Heart right ventricle (tissue), 16 donors: ENCODE measurements at places on chromosomes 1 and 21.

DNA sequence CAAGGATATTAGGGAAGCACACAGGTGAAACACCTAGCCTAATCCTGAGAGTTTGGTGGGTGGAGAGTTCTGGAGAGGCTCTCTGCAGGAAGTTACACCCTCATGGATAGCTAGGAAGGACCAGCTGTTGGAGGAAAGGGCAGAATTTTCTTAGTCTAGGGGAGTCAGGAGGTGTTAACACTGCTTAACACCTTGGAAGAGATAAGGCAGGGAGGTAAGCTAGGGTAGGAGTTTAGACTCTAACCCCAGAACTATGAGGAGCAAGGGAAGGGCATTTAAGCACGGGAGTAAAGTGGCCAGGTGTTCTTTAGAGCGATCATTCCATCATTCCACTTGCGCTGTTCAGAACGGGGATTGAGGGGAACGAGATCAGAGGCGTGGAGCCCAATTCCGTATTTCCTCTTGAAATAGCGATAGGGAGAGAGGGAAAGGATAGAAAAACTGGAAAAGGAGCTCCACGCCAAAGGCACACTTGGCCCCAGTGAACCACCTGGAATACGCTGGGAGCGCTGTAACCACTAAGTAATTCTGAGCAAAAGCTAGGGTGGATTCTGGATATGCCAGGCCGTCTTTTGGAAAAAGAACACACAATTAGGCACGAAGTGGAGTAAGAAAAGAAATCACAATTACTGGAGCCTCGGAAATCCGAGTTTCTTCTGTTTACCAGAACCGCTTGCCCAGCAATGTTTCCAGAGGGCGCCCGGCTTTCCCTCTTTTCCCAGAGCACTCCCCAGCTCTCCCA lies 1.5 kb upstream of the GPR137B start:
- no peak for DNase-seq

- no peak for DNase-seq
Measured at GRCh38 chr1:17586172-17586964, 46.9 kb downstream of the ARHGEF10L start.

GRCh38 chr1:167149793-167150491 lies 56.1 kb downstream of the STYXL2 start:
- DNase-seq = no peak

- no peak for DNase-seq
Measured at GRCh38 chr21:36756527-36756926, 57.6 kb downstream of the SIM2 start.

DNA sequence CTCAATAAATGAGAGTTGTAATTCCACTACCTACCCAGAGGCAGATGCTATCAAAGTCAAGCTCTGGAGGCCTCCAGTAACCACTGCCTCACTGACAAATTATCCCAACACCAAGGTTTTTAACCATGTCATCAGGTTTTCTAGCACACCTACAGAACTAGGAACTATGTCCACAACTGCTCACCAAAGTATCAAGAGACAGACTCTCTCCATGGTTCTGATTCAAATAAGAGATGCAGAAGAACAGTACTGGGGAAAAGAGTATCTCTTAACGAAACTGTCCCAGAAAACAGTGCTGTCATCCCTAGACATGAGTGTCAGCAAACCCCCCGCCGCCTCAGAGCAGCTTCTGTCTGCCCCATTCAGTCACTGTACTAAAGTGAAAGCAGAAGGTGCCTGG lies 301.7 kb downstream of the OMA1 start:
- DNase-seq = no peak

DNA sequence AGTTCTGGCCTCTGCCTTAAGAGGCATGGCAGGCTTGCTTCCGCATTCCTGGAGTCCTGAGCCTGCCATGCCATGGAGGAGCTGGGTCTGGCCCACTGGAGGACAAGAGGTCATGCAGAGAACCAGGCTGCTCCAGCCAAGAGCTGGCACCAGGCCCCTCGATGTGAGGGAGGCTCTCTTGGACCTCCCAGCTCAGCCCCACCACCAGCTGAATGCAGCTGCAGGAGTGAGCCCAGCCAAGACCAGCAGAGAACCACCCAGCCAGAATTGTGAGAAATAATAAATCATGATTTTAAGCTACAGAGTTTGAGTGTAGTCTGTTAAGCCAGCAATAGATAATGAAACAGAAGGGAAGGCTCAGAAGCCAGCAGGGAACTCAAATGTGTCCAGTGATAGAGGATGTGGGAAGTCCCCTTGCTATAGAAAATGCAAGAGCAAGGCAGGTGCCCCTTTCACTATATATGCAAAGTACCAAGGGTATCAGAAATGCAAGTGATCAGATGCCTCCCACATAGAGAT lies 118.4 kb downstream of the HIVEP3 start:
- peak; percentile 80 for DNase-seq

DNA sequence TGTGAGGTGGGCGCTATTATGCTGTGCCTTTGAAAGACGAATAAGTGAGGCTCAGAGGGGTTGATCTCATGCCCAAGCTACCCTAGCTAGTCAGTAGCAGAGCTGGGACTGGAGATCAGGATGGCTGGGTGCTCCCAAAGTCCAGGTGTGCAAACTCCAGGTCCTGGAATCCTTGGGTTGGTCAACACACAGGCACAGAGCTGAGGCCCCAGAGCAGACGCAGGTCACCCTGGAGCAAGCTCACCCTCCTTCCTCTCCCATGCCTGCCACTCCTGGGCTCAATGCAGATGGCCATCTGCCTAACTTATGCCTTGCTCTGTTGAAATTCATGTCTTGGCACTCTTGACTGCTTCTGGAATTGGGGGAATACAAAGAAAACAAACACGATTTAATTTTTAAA lies 587.2 kb downstream of the PTPRU start:
- DNase-seq = no peak

- DNase-seq = no peak
Measured at GRCh38 chr1:3717041-3717714, 35.1 kb upstream of the CCDC27 start.

DNA sequence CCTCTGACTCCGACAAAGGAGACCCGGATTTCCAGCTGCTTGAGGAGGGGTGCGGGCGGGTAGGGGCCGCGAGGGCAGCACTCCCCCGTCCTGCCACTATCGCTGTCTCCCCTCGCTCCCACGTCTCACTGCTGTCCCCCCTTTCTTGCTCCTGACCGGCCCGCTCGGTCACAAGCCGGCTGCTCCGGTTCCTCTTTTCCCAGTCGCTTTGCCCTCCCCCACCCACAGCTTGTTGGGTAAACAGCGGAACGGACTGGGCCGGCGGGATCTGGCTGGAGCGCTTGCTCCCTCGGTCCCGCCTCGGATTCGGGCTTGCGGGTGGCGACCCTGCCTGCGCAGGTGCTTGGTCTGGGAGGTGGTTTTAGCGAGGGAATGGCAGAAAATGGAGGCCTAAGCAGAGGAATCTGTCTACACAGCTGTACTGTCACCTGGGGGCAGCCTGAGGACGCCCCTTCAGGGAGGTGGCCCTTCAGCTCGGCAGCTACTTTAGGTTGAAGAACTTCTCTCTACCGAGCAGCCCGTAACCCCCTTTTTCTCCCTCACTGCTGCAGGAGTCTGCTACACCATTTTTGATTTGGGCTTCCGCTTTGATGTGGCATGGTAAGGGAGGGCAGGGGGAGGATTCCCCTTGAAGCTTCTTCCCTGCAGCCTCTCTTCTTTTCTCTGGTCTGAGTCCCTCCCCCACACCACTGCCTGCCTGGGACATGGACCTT lies 645 bp downstream of the ATP6V0B start:
- peak; percentile 55 for DNase-seq

DNA sequence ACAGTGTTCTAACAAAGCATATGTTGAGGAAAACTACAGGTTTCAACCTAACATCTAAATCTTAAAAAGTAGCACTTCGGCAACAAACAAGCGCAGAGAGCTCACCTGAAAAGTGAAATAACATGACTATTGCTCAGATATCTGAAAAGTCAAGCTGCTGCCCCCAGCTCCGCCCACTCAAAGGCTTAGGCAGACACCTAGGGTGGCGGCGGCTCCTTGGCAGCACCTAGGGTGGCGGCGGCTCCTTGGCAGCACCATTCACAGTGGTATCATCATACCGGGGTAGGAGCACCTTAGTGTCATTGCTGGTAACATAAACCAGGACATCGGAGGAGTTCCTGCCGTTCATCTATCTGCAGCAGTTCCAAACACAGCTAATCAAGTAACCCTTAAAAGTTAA lies 4.2 kb upstream of the S100A12 start:
- no peak for DNase-seq

GRCh38 chr1:181208083-181208482 lies 119.6 kb downstream of the IER5 start:
- DNase-seq = no peak

- no peak for DNase-seq
Measured at GRCh38 chr1:66494482-66494881, 39.5 kb upstream of the SGIP1 start.

- no peak for DNase-seq
Measured at GRCh38 chr1:36768486-36769178, 265.7 kb downstream of the GRIK3 start.

DNA sequence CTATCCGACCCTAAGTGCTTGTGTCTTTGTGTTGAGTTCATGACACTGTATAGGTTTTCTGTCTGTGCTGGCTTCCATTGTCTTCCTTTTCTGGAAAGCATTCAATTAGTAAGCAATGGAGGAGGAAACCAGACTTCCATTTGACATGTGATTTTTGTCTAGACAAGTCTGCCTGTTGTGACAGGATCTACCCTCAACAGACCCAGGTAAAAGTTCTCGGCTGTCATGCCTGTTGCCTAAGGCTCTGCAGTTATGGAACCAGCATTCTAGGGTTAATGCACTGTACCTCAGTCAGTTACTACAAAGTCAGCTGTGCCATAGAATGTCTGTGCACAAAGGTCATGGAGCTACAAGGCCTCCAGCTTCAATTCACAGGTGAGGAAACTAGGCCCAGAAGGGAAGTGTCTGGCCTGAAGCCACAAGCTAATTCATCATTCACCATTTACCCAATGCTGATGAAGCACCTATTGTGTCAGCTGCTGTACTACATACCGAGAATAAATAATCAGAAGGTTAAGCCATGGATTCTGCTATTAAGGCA lies 72.3 kb downstream of the PLPP3 start:
- DNase-seq = no peak

- no peak for DNase-seq
Measured at GRCh38 chr1:55309786-55310504, 94.8 kb upstream of the USP24 start.

DNA sequence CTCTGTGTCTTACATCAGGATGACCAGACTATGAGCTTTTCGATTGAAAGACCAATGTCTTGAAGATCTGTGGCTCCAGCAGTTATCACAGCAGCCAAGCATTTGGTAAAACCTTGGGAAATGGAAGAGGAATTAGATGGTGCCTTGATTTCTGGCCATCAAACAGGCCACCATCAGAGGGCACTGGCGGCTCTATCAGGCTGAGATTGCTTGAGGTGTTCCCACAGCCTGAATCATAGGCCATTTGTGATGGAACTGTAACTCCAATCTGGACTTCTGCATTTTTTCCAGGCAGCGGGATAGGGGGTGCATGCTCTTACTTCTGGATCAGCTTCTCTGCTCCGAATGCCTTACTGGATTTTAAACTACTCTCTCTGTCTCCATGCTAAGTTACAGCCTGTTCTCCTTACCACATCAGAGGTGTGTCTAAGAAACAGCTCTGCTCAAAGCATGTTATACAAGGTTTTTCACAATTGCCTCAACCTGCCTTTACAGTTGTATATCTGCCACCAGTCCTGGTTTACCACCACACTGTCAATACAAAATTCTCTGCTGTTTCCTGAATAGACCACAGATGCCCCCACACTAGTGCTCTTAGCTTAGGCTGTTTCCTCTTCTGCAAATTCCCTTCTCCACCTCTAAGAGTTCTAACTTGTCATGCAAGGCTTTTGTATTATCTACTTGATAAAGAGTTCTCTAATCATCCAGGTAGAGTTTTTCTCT lies 180.9 kb downstream of the PTGER3 start:
- no peak for DNase-seq

GRCh38 chr1:2151252-2151651 lies 43.3 kb downstream of the FAAP20 start:
- no peak for DNase-seq

GRCh38 chr1:163271535-163271934 lies 50.2 kb upstream of the NUF2 start:
- DNase-seq = no peak

DNA sequence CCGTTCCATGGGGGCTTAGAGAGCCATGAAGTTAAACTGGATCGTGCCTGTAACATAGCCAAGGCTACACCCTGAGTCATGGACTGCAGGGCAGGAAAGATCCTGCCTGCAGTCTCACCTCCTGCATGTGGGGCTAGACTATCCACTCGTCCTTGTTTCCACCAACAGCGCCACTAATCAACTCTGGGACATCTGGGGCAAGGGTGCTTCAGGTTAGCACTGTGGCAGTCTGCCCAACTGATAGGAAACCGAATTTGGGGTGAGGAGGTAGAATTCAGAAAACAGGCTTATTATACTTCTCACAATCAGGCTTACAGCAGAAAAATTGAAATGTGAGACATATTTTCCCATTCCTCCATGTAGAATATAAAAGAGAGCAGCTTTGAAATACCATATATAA lies 85.2 kb upstream of the ADAM30 start:
- DNase-seq = no peak

GRCh38 chr1:31618916-31619846 lies 1.7 kb downstream of the HCRTR1 start:
- DNase-seq = no peak
